ENCODE measurements at places on chromosomes 1 and 21.

- no peak for DNase-seq
- H3K36me3 ChIP-seq: no peaks in the 10 kb centered on the region
- H3K4me1 ChIP-seq: no peaks in the 10 kb centered on the region
- H3K27me3 ChIP-seq: no peaks in the 10 kb centered on the region
Observed at GRCh38 chr1:157252473-157252872, 114.3 kb upstream of the ETV3 start.

- H3K4me3 ChIP-seq: no peak overlapping the region
- DNase-seq: no peak
- no peaks in the 10 kb centered on the region for H3K4me1 ChIP-seq
- H3K27ac ChIP-seq: no peak overlapping the region
Observed at GRCh38 chr1:96374076-96374762, 347.4 kb upstream of the PTBP2 start.

GRCh38 chr21:27079636-27080240, 112.8 kb upstream of the ADAMTS5 start:
- no peaks in the 10 kb centered on the region for H3K4me1 ChIP-seq
- no peak overlapping the region for H3K4me3 ChIP-seq
- no peaks in the 10 kb centered on the region for H3K27me3 ChIP-seq

- DNase-seq: no peak
- H3K4me3 ChIP-seq: no peak overlapping the region
- no peaks in the 10 kb centered on the region for H3K36me3 ChIP-seq
- H3K27ac ChIP-seq: peak overlapping the region; percentile 1
Observed at GRCh38 chr1:91697416-91697815, 188.5 kb downstream of the TGFBR3 start.

- H3K36me3 ChIP-seq: no peaks in the 10 kb centered on the region
- H3K4me3 ChIP-seq: no peak overlapping the region
- no peak overlapping the region for H3K27ac ChIP-seq
- no peak for DNase-seq
- no peaks in the 10 kb centered on the region for H3K27me3 ChIP-seq
- no peaks in the 10 kb centered on the region for H3K4me1 ChIP-seq
Observed at GRCh38 chr1:232437510-232437909, 192.4 kb downstream of the SIPA1L2 start.

DNA sequence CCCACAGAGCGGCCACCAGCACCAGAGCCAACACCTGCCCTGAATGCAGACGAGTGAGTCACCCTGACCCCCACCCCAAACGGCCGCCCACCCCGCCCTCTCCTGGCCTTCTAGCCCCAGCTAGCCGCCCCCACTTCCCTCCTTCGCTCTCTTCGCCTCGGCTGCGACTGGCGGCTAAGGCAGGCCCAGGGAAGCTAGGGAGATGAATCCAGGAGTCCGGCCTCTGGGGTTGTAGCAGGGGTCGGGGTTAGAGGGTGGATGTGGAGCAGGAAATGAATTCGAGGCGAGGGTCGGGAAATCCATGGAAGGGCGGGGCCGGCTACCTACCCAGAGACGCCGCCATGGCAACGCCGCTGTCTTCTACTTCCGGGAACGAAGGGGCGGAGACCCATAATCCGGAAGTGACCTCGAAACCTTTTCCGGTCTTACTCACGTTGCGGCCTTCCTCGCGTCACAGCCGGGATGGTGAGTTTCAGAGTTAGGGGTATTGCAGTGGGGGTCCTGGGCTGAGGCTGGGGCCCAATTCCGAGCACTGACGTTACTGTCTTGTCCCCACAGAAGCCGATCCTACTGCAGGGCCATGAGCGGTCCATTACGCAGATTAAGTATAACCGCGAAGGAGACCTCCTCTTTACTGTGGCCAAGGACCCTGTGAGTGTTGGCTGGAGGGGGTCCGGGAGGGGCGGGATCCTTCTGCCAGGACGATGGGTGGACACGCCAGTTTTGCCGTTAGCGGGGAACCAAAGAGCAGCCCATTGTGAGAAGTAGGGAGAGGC, at the start of the genes EIF3I and TMEM234:
EIF3I (plus strand) TSS at position 428 of the 776 bp plus-strand sequence; CDS start at position 463, 35 bp downstream.
TMEM234 (minus strand) TSS at position 374 of the 776 bp plus-strand sequence; CDS start at position 343, 31 bp downstream.
- peak; percentile 96 for DNase-seq
- H3K36me3 ChIP-seq: no peaks in the 10 kb centered on the region
- H3K4me3 ChIP-seq: peak within 1 kb of the TSS; percentile 65
- peaks cover 24% of the 10 kb centered on the region for H3K4me1 ChIP-seq
- H3K27ac ChIP-seq: peak within 1 kb of the TSS; percentile 97
- no peaks in the 10 kb centered on the region for H3K27me3 ChIP-seq

DNA sequence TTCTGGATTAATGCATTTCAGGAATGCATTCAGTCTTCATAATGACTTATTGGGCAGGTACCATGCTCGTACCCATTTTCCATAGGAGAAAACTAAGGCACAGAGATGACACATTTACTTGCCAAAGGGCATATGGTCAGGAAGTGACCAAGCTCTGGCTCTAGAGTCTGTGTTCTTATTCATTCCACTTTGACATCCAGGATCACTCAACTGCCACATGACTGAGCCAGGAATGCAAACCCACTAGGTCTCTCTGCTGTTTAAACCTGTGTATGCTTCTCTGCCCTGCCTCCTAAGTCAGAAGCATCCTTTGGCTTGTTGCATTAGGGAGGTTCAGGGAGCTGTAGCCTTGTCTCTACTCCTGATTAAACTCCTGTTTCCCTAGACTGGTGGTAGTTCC, 7.5 kb downstream of the KAZN start:
- no peak overlapping the region for H3K27ac ChIP-seq
- H3K4me1 ChIP-seq: no peaks in the 10 kb centered on the region
- H3K4me3 ChIP-seq: no peak overlapping the region
- no peaks in the 10 kb centered on the region for H3K36me3 ChIP-seq
- H3K27me3 ChIP-seq: peaks cover 9% of the 10 kb centered on the region

DNA sequence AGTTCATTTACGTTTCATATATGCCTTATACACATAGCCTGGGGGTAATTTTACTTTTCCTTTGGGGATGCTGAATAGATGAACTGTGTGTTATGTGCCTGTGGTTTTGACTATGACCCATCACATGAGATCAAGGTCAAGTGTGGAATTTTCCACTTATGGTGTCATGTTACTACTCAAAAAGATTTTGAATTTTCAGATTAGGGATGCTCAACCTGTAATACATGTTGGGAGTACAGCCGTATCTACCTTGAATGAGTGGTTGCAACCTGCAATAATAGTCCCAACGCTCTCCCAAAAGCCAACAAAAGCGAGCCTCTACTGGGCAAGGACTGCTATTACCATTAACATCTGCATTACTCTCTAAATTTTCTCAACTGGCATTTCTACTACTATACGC, 68.5 kb upstream of the SDC3 start:
- H3K36me3 ChIP-seq: no peaks in the 10 kb centered on the region
- H3K27ac ChIP-seq: peak overlapping the region; percentile 11
- no peak for DNase-seq
- H3K4me1 ChIP-seq: peaks cover 33% of the 10 kb centered on the region

GRCh38 chr1:67843331-67843730, 10.1 kb upstream of the GNG12 start:
- no peaks in the 10 kb centered on the region for H3K27me3 ChIP-seq
- no peak overlapping the region for H3K4me3 ChIP-seq
- no peaks in the 10 kb centered on the region for H3K4me1 ChIP-seq
- no peak overlapping the region for H3K27ac ChIP-seq

DNA sequence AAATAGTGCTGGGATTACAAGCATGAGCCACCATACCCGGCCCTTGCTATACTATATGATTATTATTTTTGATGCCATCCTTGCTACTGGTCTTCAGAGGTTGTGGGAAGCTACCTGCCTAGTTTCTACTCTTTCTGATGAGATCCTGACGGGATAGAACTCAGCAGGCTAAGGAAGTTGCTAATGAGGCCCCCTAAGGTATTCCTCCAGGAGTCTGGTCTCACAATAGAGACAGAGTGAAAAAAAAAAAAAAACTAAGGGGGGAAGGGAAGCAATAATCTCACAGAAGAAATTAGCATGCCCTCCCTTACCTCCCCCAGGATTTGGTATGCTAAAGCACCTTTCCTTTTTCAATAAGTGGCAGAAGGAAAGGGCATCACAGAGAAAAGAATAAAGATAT, 17.6 kb downstream of the INTS3 start:
- no peaks in the 10 kb centered on the region for H3K27me3 ChIP-seq
- H3K27ac ChIP-seq: no peak overlapping the region
- peaks cover 34% of the 10 kb centered on the region for H3K4me1 ChIP-seq

DNA sequence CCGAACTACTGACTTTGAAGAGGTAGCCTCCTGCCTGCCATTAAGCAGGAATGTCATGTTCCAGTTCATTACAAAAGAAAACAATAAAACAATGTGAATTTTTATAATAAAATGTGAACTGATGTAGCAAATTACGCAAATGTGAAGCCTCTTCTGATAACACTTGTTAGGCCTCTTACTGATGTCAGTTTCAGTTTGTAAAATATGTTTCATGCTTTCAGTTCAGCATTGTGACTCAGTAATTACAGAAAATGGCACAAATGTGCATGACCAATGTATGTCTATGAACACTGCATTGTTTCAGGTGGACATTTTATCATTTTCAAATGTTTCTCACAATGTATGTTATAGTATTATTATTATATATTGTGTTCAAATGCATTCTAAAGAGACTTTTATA, 159.8 kb upstream of the SGIP1 start:
- DNase-seq: no peak
- no peak overlapping the region for H3K27ac ChIP-seq
- H3K36me3 ChIP-seq: no peaks in the 10 kb centered on the region
- H3K4me3 ChIP-seq: no peak overlapping the region
- H3K4me1 ChIP-seq: no peaks in the 10 kb centered on the region

- H3K27me3 ChIP-seq: no peaks in the 10 kb centered on the region
- no peak overlapping the region for H3K4me3 ChIP-seq
- DNase-seq: peak; percentile 35
- no peak overlapping the region for H3K27ac ChIP-seq
- no peaks in the 10 kb centered on the region for H3K4me1 ChIP-seq
- no peaks in the 10 kb centered on the region for H3K36me3 ChIP-seq
Observed at GRCh38 chr1:71834601-71835441, 447.5 kb downstream of the NEGR1 start.

DNA sequence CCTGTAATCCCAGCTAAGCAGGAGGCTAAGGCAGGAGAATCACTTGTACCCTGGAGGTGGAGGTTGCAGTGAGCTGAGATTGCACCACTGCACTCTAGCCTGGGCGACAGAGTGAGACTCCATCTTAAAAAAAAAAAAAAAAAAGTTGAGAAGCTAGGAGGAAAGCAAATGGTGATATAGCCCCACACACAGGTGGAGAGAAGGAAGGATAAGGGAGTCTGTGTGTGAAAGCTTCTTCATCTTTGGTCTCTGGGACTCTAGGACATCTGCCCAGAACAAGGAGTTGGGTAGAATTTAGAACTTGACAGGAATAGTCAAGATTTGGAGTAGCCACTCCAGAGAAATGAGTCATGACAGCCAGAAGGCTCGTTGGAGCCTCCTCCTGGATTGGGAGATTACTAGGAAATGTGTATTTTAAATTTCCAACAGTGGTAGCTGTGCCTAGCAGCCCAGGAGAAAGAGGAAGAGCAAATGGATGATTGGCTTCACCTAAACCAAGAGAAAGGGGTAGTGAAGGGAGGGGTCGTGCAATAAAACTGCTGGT, 19.9 kb downstream of the NPL start:
- H3K27me3 ChIP-seq: no peaks in the 10 kb centered on the region
- DNase-seq: no peak
- H3K4me3 ChIP-seq: no peak overlapping the region
- no peaks in the 10 kb centered on the region for H3K36me3 ChIP-seq
- H3K27ac ChIP-seq: no peak overlapping the region

- DNase-seq: no peak
- H3K4me1 ChIP-seq: peaks cover 19% of the 10 kb centered on the region
- peak overlapping the region; percentile 87 for H3K27ac ChIP-seq
- H3K27me3 ChIP-seq: no peaks in the 10 kb centered on the region
Observed at GRCh38 chr1:207010726-207011125, 21.8 kb downstream of the C1orf116 start.

DNA sequence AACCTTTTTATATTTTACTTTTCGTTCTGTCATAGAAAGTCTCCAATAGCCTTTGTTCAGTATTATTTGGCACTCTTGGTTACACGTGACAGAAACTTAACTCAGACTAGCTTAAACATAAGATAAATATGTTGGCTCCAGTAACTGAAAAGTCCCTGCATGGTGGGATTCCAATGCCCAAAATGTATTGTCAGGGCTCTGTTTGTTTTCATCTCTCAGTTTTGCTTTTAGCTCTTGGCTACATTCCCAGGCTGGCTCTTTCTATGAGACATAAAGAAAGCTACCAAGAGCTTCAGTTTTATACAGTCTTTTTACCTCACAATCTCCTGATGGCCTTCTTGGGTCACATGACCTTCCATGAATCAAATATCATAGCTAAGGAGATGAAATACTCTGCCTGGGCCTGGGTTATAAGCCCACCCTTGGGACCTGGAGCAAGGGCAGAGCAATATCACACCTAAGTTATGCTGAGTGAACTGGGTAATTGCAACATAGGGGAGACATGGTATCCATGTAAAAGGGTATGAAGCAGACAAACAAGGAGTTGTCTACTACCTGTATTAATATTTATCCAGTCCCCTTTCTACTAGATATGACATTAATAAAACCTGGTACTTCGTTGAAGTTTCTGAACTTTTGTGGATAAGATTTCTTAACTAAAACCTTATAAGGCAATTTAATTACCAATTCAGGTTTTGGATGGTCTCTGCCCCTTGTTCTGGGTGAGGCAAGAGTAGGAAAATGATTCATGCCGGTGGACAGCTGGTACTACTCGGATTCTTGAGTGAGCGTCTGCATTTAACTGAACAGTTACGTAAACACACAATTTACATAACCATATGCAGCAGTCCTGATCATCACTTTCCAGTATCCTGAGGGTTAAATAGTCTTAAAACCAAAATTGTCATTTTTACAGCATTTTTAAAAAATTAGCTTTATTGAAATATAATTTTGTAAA, 442.3 kb downstream of the GPATCH2 start:
- no peaks in the 10 kb centered on the region for H3K27me3 ChIP-seq
- H3K36me3 ChIP-seq: no peaks in the 10 kb centered on the region
- peak; percentile 34 for DNase-seq
- H3K4me1 ChIP-seq: no peaks in the 10 kb centered on the region
- H3K4me3 ChIP-seq: no peak overlapping the region

GRCh38 chr1:213268221-213268620, 217.2 kb downstream of the RPS6KC1 start:
- no peaks in the 10 kb centered on the region for H3K27me3 ChIP-seq
- peaks cover 5% of the 10 kb centered on the region for H3K4me1 ChIP-seq

GRCh38 chr1:210237479-210237878, 4.9 kb downstream of the SERTAD4 start:
- DNase-seq: no peak
- no peaks in the 10 kb centered on the region for H3K36me3 ChIP-seq
- peak overlapping the region; percentile 82 for H3K27ac ChIP-seq
- no peak overlapping the region for H3K4me3 ChIP-seq

DNA sequence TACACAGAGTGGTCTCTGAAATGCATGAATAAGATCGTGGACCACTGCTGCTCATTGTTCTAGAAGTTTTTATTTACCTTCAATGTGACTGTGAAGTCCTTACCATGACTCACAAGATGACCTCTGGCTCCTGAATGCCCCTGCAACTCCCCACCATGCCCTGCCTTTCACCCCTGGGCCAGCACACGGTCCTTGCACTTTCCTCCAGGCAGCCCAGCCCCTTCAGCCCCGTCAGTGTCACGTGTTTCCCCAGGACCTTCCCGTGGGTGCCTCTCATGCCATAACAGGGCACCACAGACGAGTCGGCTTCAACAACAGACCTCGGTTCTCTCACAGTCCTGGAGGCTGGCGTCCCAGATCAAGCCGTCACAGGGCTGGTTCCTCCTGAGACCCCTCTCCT, 62.1 kb downstream of the B3GALT5 start:
- no peak overlapping the region for H3K27ac ChIP-seq
- H3K36me3 ChIP-seq: no peaks in the 10 kb centered on the region
- no peak overlapping the region for H3K4me3 ChIP-seq
- DNase-seq: peak; percentile 31
- no peaks in the 10 kb centered on the region for H3K27me3 ChIP-seq

- DNase-seq: no peak
- peaks cover 5% of the 10 kb centered on the region for H3K4me1 ChIP-seq
- no peaks in the 10 kb centered on the region for H3K27me3 ChIP-seq
- no peak overlapping the region for H3K27ac ChIP-seq
Observed at GRCh38 chr1:160415696-160416290, 15.4 kb downstream of the VANGL2 start.
